Esophagus squamous epithelium (tissue), 5 donors: ENCODE measurements at places on chromosomes 16 and 17.

DNA sequence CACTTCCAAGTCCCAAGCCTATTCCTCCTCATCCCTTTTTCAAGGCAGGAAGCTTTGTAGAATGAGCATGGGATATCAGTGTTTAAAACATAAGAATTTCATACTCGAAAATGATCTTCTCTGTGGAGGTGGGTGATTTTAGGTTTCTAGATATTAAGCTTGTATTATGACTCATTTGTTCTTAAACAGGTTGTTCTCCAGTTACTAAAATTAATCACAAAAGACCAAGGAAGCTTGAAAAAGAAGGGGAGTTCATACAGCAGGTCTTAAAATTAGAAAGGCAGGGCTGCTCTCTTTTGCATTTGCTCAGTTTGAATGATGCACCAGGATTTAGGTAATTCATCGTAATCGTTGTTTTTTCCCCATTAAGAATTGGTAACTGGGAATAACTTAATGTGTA lies 208.7 kb downstream of the PRKCA start:
- no peak for DNase-seq

GRCh38 chr17:39972271-39972670 lies 8.3 kb upstream of the PSMD3 start:
- no peak for DNase-seq

GRCh38 chr16:53495325-53495724 lies 7.7 kb downstream of the AKTIP start:
- DNase-seq = no peak

- no peak for DNase-seq
Measured at GRCh38 chr16:3058139-3059030, 7.1 kb upstream of the IL32 start.

GRCh38 chr16:67674851-67675578 lies 8.4 kb downstream of the C16orf86 start:
- no peak for DNase-seq

- no peak for DNase-seq
Measured at GRCh38 chr16:80687606-80688005, 116.8 kb downstream of the CDYL2 start.

GRCh38 chr17:67993153-67993997 lies 2.9 kb downstream of the C17orf58 start:
- DNase-seq = no peak

GRCh38 chr17:41705271-41705991 lies 6.7 kb upstream of the GAST start:
- no peak for DNase-seq

- no peak for DNase-seq
Measured at GRCh38 chr17:8896641-8897635, 29.5 kb upstream of the PIK3R6 start.

DNA sequence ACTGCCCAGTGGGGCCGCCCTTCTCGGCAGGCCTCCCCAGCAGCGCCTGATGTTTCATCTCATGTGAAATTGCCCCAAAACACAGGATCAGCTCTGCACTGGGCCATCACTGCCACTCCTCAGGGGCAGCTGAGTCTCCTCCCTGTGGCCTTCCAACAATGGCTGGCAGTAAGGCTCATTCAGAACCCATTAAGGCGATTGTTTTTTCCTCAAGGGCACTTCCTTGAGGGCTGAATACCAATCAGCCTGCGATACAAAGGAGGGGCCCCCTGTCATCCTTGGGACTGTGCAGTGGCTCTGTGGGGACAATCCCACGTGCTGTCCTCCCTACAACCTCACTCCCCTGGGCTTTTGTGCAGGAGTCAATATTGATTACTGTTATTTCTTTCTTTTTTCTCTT lies 47.5 kb downstream of the XYLT1 start:
- DNase-seq = no peak

- no peak for DNase-seq
Measured at GRCh38 chr17:57114085-57114673, 29.1 kb downstream of the AKAP1 start.

DNA sequence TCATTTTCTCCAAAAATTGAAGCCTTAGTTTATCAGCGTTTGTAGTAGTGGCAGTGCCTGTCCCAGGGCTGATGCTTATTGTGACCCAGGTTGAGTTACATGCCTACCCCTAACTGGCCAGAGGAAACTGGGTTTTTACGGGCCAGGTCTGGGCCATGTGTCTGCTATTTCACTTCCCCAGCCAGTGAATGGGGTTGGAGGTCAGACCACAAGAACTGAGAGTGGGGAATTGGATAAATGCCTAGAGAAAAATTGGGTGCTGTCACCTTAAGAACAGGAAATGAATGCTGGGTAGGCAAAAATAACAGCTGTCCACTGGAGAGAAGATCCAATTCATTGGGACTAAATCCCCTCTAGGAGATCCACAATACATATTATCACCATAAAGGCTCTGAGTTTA lies 5.2 kb downstream of the ADPRM start:
- DNase-seq = no peak

- DNase-seq = no peak
Measured at GRCh38 chr17:792277-792676, 10.1 kb downstream of the MRM3 start.

- DNase-seq = no peak
Measured at GRCh38 chr16:1706386-1707192, 594 bp downstream of the MAPK8IP3 start.

DNA sequence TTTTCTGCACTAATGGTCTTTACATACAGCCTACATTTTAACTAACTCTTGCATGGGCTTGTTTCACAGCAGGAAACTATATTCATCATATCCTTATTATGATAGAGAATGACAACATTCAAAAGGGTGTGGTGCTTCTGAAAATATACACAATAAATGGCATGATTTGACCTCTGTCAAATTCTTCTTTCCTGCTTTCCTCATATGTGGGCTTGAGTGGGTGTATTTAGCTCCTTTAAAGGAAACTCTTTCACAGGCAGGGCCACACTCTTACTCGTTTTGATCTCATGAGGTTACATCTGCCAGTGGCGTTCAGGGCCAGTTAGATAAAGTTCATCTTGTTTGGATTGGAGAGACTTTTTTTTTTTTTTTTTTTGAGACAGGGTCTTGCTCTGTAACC lies 6.1 kb downstream of the SLC35G3 start:
- DNase-seq = no peak

- no peak for DNase-seq
Measured at GRCh38 chr17:53655591-53655990, 167.1 kb upstream of the KIF2B start.

DNA sequence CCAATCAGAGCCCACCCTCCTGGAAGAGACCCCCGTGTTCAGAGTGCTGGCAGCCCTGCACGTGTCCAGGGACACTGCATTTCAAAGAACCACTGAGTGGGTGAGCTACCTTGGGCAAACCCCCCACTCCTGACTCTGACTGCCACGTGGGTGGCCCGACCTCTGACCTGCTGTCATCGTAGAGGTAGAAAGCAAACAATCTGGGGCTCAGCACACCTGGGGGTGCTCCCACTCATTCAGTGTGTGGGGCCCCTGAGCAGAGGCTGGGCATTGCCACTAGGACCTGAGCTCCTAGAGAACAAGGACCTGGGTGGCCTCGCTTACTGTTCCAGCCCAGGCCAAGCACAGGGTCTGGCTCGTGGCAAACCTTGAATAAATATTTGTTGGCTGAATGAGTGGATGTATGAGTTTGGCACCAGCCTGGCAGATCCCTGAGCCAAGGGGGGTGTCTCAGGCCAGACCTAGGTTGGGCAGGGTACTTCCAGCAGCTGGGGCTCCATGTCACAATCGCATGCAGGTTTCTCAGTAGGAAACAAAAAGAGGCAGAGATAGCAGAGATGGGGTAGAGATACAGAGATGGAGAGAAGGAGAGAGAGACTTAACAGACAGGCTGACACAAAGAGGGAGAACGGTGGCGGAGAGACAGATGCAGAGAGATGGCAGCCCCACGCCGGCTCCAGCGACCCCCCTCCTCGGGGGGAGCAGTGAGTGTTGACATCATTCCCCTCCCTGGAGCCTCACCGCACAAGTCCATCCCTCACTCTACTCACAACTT lies 5.4 kb upstream of the DRC7 start:
- no peak for DNase-seq

GRCh38 chr16:892006-892405 lies 78.8 kb downstream of the LMF1 start:
- DNase-seq = no peak

GRCh38 chr17:50763716-50764475 lies 3.4 kb downstream of the ANKRD40CL start:
- DNase-seq = no peak

- DNase-seq = no peak
Measured at GRCh38 chr16:51031598-51031997, 119.5 kb downstream of the SALL1 start.

DNA sequence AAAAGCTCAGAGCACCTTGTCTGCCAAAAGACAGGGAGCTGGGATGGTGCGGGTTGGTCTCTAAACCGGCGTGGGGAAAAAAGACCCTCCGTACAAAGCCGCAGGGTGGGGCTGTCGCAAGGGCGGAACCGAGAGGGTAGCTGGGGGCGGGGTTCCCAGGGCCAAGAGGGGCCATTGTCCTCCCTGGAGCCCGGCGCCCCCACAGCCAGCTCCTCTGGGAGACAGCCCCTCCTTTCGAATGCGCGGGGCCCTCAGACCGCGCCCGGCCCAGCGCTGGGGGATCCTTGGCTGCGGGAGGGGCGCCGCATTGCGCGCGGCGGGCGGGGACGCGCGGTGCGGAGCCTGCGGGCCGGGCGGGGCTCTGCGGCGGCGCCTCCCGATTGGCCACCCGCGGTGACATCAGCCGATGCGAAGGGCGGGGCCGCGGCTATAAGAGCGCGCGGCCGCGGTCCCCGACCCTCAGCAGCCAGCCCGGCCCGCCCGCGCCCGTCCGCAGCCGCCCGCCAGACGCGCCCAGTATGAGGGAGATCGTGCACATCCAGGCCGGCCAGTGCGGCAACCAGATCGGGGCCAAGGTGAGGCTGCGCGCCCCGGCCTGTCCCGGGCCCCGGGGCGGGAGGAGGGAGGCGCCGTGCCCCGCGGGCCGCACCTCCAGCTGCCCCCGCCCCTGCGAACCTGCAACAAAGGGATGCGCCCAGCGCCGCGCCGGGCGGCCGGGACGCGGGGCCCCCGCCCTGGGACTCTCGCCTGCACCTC lies at the start of gene TUBB3:
Gene TUBB3 (plus strand): TSS at position 459 of the 756 bp plus-strand sequence. CDS start 60 bp downstream, at position 519.
- DNase-seq = no peak

DNA sequence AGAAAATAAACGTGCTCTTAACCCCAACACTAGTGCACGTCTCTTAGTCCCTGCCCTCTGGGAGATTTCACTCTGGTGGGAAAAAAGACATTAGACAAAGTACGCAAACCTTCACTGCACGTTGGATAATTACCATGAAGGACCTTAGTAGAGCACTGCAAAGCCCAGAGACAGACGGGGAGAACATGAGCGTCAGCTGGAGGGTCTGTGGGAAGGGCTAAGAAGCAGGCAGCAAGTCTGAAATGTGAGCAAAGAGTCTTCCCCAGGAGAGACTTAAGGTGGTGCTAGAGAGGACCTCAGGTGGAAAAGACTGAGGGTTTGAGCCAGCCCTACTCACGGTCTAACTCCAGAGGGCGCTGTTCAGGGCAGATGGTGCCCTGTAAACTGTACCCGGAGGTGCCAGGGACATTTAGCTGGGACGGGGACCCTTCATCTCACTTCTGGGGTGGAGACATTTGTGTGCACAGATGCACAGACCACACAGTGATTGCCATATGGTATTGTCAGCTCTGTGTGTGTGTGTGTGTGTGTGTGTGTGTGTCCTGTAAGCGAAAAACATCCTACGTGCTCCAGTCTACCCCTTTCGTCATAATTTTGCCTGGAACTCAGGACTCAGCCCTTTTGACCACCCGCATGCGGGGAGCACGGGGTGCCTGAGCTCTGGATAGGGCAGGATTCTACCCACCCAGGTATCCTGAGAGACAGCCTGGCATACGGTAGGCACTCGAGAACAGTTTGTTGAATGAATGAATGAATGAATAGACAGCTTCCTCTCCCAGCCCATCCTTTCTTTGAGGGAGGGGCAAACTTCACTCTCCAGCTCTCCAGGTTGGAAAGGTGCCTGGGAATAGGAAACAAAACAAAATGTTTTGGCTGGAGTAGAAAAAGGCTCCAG lies 10.1 kb upstream of the STAC2 start:
- no peak for DNase-seq

GRCh38 chr17:6496116-6496481 lies 51.8 kb downstream of the PIMREG start:
- no peak for DNase-seq

- no peak for DNase-seq
Measured at GRCh38 chr16:87045466-87046216, 271.6 kb downstream of the C16orf95 start.

DNA sequence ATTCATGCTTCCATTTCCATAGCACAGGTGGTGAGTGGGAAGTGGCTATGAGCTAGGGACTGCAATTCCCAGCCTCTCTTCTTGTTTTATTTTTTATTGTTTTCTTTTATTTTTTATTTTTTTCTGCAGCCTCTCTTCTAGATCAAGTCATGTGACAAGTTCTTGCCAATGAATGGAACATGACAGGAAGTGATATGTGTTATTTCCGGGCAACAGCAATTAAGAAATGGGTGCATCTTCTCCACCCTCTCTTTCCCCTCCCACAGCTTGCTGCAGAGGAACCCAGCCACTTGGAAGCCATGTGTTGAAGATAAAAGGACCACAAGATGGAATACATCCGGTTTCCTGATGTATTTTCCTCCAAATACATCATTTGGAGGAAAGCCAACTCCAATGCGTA lies 23.6 kb downstream of the IRX5 start:
- DNase-seq = no peak

GRCh38 chr16:86844695-86845094 lies 266.3 kb downstream of the FOXL1 start:
- no peak for DNase-seq

GRCh38 chr17:77637818-77638575 lies 320.5 kb upstream of the TNRC6C start:
- DNase-seq = no peak
